ENCODE measurements at places on chromosomes 16 and 17.

GRCh38 chr16:349211-349610 lies 3.3 kb downstream of the AXIN1 start:
- DNase-seq = no peak

DNA sequence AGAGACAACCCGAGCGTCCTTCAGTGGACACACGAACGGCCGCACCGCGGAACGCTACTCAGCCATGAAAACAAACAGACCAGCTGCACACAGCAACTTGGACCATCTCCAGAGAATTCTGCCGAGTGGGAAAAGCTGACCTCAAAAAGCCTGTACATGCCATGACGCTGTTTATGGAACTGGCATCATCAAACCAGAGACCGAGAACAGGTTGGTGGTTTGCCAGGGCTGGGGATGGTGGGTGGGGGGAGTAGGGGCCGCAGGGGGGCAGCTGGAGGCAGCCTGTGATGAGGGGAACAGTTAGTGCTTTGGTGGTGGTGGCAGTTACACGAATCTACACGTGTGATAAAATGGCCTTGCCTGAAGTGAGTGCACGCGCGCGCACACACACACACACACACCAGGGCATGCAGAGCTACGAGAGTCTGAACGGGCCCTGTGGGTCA lies 169.8 kb downstream of the LAT start:
- DNase-seq = peak; percentile 38

DNA sequence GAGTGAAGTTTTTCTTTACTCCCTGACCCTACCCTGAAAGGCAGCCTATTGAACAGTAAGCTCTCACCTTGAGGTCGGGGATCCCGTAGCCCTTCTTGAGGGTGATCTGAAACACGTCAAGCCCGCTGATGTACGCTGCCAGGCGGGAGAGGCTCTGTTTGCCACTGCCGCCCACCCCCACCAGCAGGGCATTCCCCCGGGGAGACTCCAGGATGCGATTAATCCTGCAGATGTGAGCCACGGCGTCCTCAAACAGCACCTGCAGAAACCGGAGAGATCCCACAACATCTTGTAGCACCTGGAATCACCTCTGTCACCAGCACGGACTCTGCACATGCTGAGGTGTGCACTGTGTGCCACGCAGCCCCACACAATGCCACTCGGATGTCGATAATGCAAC lies 96.8 kb downstream of the PGS1 start:
- DNase-seq = no peak

DNA sequence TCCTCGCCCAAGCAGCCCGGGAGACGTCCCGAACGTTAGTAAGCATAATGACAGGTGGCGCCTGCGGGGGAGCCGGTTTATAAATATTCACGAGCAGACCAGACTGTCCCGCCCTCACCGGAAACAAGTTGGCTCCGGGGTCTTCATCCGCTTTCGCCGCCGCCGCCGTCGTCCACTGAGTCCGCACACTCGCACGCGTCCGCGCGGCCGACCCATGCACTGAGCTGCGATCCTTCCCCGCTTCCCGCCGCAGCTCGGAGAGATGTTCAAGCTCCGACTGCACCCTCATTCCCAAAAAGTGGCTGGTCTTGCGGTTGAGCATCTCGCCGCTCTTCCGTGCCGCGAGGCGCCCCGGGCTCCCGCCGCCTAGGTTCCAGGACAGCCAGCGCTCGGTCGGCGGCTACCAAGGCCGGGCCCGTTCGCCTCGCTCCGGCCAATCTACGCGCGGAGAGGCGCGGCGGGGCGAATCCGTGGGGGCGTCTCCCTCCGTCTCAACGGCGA lies 385 bp downstream of the CFAP119 start:
- DNase-seq = peak; percentile 70

All from cardiac muscle cell (in vitro differentiated cells and primary cell).